ENCODE measurements at places on chromosomes 11 and 22.
A peak's percentile ranks its signal among the peaks of the same experiment; 100 is the strongest.

GRCh38 chr22:24697621-24698082 is 76.9 kb downstream of the PIWIL3 start:
- DNase-seq, result no peak

DNA sequence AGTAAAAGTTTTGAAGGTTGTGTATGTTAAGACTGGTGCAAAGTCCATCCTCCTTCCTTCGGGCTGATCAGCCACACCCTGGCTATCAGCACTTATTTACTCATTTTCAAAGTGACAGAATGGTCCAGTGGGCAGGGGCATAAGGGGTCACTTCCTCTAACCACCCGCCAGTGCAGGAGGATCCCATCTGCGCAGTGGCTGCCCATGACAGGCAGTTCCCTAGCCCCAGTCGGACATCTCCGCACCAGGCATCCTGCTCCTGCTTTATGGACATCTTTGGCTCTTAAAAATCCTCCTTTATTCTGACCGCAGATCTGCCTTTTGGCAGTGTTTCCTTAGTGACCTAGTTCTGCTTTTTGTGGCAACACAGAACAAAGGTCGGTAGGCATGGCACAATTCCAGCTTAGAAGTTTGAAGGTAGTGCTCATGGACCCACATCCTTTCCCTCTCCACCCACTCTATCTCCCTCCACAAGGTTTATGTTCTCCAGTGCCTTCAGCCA is 55.9 kb downstream of the BMAL1 start:
- no peak for DNase-seq

DNA sequence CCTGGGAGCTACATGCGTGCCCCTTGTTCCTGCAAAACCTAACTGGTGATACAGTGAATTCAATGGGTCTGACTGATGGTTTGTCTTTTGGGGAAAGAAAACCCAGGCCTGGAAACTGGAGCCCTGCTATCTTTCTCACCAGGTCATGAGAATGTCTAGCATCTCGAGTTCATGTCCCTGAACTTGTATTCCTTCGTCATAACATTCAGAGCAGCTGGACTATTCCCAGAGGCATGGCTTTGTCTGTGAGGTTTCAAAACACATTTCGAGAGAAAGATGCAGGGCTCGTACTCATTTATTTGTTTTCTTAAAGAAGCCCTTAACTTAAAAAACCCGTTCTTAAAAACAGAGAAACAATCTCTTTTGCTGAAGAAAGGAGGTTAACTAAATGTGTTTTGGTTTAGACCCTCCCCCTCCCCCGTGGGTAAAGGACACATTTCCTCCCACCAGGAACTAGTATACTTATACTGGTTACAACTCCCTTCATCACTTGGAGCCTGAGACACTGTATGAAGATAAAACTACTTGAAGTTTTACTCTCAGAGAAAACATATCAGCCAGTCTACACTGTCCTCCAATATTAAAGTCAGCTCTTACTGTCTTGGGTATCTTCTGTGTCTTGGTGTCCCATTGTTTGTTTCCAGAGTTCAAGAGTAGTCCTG is 43.2 kb downstream of the ME3 start:
- no peak for DNase-seq

GRCh38 chr11:34270711-34271110 is 87.1 kb downstream of the ABTB2 start:
- peak; percentile 46 for DNase-seq

- DNase-seq, result peak; percentile 84
Measured at GRCh38 chr11:125382314-125382791, 113.7 kb downstream of the FEZ1 start.

DNA sequence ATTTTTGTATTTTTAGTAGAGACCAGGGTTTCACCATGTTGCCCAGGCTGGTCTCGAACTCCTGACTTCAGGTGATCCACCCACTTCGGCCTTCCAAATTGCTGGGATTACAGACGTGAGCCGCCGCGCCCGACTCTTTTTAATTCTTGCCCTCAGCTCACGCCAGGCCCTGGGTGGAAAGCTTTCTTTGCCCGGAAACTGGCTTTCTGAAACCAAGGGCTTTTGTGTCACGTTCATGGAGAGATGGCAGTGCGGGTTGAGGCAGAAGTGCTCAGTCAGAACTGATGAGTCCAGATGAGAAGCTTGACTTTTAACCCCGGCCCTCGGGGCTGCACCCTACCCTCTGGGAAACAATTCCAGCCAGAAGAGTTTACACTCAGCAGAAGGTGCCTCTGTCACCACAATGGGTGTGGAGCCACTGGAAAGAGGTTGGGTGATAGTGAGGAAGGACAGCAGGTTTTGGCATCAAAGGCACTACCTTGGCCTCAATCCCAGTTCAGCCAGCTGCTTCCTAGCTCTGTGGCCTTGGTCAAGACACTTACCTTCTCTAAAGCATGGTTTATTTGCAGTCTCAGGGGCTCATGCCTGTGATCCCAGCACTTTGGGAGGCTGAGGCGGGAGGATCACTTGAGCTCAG is 890 bp upstream of the ARFGAP3 start:
- DNase-seq, result no peak

GRCh38 chr11:110434952-110435779 is 5.4 kb downstream of the FDX1 start:
- peak; percentile 18 for DNase-seq

All from NCI-H82 (cell line).